Stimulated activated CD8-positive, alpha-beta memory T cell treated with anti-CD3 and anti-CD28 coated beads, Interleukin-4, amount 100 ng/mL, for 1 hour (primary cell): ENCODE measurements at places on chromosomes 2 and 18.

- no peak for DNase-seq
These were observed 39.2 kb downstream of the UNC50 start for GRCh38 chr2:98647636-98648035.

GRCh38 chr2:197628043-197628500, 47.3 kb downstream of the RFTN2 start:
- no peak for DNase-seq

- no peak for DNase-seq
These were observed 238.5 kb downstream of the CELF4 start for GRCh38 chr18:37327063-37327577.

DNA sequence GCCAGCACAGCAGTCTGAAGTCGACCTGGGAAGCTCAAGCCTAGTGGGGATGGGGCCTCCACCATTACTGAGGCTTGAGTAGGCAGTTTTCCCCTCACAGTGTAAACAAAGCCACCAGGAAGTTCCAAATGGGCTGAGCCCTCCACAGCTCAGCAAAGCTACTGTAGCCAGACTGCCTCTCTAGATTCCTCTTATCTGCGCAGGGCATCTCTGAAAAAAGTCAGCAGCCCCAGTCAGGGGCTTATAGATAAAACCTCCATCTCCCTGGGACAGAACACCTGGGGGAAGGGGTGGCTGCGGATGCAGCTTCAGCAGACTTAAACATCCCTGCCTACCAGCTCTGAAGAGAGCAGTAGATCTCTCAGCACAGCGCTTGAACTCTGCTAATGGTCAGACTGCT, 218.4 kb upstream of the VRK2 start:
- no peak for DNase-seq
